ENCODE measurements at places on chromosomes 4 and X. TPM values are rescaled to one million over a fixed set of nuclear protein-coding genes. Genes with fewer than 3 reads are reported as not detected.

The IQCM gene
- not detected for total RNA-seq

The GLRA3 gene
- total RNA-seq = not detected

The LIMCH1 gene
- 31.5 TPM for total RNA-seq

DNA sequence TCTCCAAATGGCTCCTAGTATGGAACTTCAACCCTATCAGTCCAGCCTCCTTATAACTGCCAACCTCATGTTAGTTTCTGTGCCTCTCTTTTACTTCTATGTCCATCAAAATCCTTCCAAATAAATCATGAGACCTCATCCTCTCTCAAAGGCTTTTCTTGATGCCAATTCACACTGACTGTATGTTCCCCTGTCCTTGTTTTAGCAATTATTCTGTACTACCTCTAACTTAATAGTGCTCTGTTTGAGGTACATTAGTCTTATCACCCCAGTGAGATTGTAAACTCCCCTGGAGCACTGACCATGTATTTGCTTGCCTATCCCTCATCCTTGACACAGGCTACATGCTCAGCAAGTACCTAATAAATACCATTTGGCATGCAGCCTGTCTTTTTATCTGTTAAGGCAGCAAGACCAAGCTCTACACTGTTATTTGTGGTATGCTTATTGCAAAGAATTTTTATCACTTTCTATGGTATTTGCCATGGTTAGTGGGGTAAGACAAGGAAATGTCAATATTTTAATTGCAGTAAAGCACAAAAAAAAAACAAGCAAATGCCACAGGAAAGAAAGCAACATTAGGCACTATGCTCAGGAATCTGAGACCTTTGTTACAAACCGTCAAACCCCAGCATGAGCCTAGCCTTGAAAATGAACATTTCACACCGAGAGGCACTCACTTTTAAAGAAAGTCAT is 119.2 kb downstream of the SMARCA1 start:
- no peaks in the 10 kb centered on the region for H3K27me3 ChIP-seq
- no peak overlapping the region for H3K27ac ChIP-seq
- H3K4me3 ChIP-seq = no peak overlapping the region
- DNase-seq = no peak
- no peaks in the 10 kb centered on the region for H3K36me3 ChIP-seq

- no peaks in the 10 kb centered on the region for H3K4me1 ChIP-seq
- H3K4me3 ChIP-seq = no peak overlapping the region
- no peak for DNase-seq
- H3K27me3 ChIP-seq = no peaks in the 10 kb centered on the region
- no peak overlapping the region for H3K27ac ChIP-seq
These were observed 67.0 kb upstream of the FAT1 start for GRCh38 chr4:186790630-186791029.

DNA sequence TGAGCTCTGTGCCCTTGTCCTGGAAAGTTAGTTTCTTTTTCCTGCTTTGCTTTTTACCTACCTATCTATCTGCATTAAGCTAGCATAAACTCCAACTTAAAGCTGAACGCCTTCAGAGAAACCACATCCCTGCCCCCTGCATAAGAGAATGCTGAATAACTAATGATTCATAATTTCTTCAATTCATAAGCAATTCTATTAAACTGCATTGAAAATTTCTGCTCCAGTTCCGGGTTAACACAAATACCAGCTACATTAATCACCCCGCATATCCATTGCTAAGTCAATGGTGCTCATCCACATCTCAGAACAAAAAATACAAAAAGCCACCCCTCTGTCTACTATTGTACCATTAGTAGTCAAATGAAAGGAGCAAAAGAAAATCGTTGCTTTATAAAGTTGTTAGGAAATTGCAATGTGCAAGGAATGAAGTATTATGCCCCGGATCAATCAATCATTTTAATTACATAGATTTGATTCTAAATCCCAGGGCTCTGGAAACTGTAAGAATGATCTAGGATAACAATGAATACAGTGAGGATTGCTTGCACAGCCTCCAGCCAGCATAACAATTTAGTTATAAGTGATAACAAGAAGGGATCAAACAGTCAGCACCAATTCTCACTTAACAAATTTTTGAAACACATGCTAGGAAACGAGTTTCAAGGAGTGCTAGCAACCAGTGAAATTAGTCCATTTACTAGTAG is 106.8 kb downstream of the ELOVL6 start:
- H3K36me3 ChIP-seq = no peaks in the 10 kb centered on the region
- peaks cover 3% of the 10 kb centered on the region for H3K4me1 ChIP-seq
- H3K27ac ChIP-seq = no peak overlapping the region
